ENCODE measurements at places on chromosomes 5 and 9.

GRCh38 chr9:111949919-111950318, 53.3 kb downstream of the UGCG start:
- no peak for DNase-seq

DNA sequence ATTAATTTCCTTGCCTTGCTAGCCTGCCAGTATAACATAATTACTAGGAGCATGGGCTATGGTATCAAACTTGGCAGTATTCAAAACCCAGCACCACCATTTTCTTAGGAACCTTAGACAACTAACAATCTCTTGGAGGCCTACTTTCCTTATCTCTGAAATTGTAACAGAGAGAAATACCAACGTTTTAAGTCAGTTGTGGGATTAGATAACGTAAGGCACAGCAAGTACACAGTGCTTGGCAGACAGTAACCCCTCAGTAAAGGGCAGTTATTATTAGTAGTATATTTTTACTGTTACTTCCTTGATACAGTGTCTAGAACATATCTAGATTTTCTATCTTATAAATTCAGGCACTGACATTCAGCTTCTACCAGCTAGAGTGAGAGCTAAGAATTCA, 309.6 kb downstream of the ACTL7B start:
- no peak for DNase-seq

DNA sequence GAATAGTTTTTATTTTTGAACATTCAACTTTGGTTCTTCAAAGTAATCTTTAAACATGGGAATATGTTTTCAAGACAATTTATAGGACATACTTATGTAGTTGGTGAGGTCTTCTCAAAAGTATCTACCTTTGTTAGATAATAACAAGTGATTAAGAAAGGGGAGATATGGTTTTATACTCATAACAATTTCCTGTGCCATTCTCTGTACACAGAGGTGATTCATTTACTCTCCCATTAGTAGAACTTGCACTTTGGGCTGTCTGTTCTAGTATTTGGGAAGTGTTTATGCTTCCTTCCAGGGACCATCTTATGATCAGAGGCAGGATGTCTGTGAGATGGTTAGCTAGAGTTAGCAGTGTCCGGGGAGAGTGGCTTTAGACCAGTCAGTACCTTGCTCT, 15.2 kb downstream of the LSM11 start:
- DNase-seq = no peak

- no peak for DNase-seq
These were observed 54.2 kb upstream of the BASP1 start for GRCh38 chr5:17163221-17163620.

Measured in stimulated activated CD8-positive, alpha-beta memory T cell treated with anti-CD3 and anti-CD28 coated beads, Interleukin-7, amount 100 ng/mL, for 1 hour (primary cell).